ENCODE measurements at places on chromosomes 2 and 18.

DNA sequence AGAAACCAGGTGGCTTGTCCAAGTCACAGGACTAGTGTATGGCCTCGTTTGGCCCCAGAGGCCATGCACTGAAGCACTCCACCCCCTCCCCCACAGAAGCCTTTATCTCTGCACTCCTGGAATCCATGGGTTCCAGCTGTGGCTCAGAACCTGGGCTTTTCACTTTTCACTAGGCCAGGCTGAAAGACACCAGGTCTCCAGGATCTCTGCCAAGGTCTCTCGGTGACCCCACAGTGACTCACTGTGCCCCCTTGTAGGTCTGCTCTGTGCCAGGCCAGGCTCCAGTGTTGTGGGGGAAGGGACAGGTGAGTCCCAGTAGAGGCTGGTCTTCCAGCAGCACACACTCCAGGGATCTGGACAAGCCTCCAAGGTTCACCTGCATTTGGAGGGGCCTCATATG lies 31.0 kb upstream of the GLI2 start:
- no peak for DNase-seq

DNA sequence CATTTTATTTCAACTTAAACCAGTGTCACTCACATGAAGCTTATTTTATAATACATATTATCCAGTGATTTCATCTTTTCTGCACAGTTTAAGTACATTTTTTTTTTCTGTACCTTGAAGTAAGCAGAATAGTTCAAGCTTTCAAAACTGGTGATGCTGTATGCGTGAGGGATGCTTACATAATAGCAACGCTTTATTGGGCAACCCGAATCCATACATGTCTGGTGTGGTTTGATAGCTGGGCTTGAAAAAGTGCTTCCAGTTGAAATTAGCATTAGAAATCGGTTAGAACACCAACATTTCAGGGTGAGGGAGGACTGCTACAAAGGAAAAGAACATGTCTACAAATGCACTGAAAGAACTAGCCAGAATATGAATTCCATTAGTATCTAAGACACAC lies 117.4 kb downstream of the MBP start:
- no peak for DNase-seq

DNA sequence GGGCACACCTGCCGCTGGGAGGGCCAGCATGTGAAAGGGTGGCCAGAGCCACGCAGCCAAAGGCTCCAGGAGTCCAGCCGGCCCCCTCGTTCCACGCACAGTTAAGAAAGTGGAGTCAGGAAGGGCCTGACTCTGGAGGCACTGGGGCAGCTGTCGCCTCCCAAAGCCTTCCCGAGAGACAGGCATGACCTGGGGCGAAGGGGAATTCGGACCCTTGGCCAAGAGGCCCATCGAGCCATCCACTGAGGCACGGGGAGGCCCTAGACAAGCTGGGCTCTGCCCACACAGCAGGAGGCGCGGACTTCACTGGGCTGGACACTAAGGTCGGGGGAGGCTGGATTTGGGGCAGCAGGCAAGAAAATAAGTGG lies 38.5 kb upstream of the SNED1 start:
- DNase-seq: no peak

GRCh38 chr2:41973871-41974270 lies 74.0 kb upstream of the PKDCC start:
- no peak for DNase-seq
